ENCODE measurements at places on chromosomes 16 and 17.

- no peak for DNase-seq
These were observed 407.6 kb downstream of the MAF start for GRCh38 chr16:79192904-79193303.

- DNase-seq, result no peak
These were observed 90.1 kb downstream of the ASIC2 start for GRCh38 chr17:33202796-33203495.

GRCh38 chr17:32693194-32693897 lies 183.6 kb downstream of the MYO1D start:
- no peak for DNase-seq

GRCh38 chr17:73402466-73402865 lies 90.7 kb upstream of the CDC42EP4 start:
- DNase-seq, result no peak

- DNase-seq, result no peak
These were observed 688.2 kb upstream of the SOX9 start for GRCh38 chr17:71432378-71433315.

GRCh38 chr16:89123001-89123830 lies 29.6 kb downstream of the ACSF3 start:
- no peak for DNase-seq

DNA sequence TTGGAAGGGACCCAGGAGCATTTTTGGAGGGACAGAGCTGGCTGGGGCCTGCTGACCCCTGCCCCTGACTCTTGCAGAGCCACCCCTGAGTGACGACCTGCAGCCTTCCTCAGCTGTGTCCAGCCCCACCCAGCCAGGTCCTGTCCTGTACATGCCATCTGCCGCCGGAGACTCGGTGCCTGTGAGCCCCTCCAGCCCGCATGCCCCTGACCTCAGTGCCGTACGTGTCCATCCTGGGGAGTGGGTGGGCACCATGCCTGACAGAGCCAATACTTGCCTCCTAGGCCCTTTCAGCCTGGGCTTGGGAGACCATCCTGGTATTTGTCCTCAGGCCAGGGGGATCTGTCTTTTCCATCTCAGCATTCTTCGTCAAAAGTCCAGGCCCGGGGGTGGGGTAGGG lies 27.5 kb downstream of the UNC13D start:
- DNase-seq, result no peak

GRCh38 chr16:2008009-2008526 lies 1.6 kb downstream of the ZNF598 start:
- DNase-seq, result no peak

GRCh38 chr16:11322823-11323222 lies 22.4 kb upstream of the RMI2 start:
- no peak for DNase-seq

- DNase-seq, result no peak
These were observed 310.7 kb upstream of the ASIC2 start for GRCh38 chr17:33603789-33604188.

DNA sequence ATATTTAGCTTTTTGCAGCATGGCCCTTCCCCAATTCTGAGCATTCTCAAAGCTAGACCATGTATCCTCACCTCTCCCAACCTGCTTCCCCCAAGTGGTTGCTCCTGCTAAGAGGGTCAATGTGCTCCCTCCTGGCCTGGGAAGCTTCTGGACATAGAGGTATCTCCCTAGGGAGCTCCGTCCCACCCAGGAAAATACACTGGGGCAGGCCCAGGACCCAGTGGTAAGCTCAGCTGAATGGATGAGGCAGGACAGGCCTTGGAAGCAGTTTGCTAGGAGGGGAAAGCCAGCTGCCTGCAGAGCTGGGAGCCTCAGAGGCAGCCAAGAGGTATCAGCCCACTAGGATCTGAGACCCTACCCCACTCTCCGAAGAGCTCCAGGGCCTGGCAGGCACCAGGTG lies 1721.6 kb downstream of the TP53TG3F start:
- DNase-seq, result no peak

GRCh38 chr17:53607475-53607874 lies 215.3 kb upstream of the KIF2B start:
- DNase-seq, result no peak

- DNase-seq, result no peak
These were observed 51.3 kb downstream of the ADCY9 start for GRCh38 chr16:4064950-4065352.

- DNase-seq, result no peak
These were observed 56.2 kb downstream of the SNX11 start for GRCh38 chr17:48163809-48164208.

DNA sequence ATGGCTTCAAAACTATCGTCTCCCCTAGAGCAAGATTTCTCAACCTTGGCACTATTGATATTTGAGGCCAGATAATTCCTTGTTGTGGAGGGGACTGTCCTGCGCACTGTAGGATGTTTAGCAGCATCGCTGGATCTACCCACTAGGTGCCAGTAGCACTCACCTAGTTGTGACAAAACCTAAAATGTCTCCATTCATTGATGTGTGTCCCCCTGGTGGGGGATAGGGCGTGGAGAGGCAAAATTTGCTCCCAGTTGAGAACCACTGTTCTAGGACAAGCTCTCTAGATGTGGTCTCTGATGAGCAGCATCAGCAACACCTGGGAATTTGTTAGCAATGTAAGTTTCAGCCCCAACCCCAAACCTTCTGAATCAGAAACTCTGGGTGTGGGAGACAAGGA lies 259.0 kb downstream of the XYLT1 start:
- no peak for DNase-seq

- no peak for DNase-seq
These were observed 562.4 kb upstream of the SALL1 start for GRCh38 chr16:51713502-51713901.

DNA sequence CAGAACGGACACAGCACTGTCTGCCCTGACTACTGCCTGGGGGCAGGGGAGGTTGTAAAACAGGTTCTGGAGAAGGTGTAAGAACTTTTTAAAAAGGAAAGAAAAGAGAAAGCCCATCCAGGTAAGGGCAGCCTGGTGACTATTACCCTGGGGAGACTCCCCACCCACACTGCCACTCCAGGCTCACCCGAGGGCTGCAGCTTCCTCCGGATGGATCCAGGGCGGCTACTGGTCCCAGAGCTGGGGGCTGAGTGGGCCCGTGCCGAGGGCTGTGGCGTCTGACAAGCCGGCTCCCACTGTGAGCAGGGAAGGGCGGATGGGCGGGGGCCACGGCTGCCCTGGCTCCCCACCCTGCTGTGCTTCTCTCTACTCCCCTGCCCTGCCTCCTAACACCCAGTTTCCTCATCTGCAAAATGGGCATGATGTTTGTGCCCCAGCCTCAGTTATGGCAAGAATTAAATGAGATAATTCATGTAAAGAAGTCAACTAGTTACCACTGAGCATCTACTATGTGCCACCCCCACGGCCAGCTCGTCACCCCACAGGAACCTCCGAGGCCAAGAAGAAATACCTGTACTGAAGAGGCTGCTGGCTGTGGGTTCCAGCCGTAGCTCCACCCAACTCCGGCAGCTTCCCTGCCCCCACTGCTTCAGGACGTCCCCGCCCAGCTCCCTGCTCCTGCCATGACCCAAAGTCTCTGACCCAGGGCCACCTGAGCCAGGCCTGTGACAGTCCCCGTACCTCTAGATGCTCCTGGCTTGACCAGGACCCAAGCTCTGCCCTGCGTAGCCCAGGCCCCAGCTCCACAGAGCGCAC lies 24.2 kb downstream of the KATNB1 start:
- DNase-seq, result no peak
